BE2C (cell line): ENCODE measurements at places on chromosomes 2 and 18.

DNA sequence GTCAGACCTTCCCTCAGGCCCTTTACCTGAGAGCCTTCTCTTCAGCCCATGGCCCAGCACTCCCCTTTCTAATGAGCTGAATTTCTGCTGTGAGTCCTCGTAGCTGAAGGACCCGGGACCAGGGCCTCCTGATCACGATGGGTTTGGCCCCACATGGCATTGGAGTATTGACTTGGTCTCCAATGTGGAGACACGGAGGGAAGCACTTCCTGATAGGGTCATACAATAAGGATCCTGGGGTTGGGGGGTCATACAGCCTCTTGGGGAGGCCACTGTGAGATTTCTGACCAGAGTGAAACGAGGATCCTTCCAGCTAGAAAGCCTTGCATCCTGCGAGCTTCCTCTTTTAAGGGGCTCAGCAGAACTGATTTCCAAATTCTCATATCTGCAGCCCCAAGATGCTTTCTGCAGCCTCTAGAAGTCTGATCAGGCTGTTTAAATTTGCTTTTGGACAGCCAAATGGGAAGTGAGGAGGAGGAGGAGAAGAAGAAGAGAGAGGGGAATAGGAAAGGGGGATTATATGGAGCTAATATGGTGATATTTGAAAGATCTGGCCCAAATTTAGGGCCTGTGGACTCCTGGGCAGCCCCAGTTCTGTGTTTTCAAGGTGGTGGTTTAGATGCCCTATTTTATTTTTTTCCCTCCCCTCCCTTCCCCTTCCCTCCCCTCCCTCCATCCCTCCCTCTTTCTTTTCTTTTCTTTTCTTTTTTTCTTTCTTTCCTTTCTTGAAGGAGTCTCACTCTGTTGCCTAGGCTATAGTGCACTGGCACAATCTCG is 38.9 kb downstream of the RHOB start:
- DNase-seq: no peak

GRCh38 chr18:68147728-68148127 is 567.2 kb downstream of the TMX3 start:
- no peak for DNase-seq

DNA sequence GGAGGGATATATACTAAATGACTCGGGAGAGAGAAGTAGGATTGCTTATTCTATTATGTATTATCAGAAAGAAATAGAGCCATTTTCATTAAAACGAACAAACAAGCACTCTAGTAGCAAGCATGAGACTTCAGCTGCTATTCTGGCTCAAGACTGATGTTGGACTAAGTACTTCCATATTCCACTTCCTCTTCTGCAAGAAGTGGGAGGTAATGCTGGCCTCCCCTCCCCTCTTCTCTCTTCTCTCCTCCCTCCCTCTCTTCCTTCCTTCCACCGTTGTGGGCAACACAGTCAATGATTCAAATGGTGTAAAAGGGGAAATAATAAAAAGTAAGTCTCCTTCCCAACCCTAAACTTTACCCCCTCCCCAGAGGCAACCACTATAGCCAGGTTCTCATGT is 62.6 kb downstream of the EMX1 start:
- DNase-seq: no peak

DNA sequence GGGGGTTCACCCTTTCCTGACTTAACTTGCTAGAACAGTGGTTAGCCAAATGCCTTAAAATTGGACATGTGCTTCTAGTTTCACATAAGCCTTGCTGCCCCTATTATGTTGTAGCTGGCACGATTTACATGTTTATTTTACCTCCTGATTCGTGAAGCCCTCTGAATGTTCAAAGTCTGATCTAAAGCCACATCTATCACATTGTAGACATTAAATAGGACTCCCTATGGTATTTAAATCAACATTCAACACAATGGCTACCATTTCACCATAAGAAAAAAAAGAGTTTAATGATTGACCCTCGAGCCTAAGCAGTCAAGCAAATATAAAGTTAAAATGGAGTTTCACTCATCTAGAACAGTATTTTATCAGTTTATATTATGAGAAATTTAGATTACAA is 151.5 kb downstream of the GULP1 start:
- no peak for DNase-seq

DNA sequence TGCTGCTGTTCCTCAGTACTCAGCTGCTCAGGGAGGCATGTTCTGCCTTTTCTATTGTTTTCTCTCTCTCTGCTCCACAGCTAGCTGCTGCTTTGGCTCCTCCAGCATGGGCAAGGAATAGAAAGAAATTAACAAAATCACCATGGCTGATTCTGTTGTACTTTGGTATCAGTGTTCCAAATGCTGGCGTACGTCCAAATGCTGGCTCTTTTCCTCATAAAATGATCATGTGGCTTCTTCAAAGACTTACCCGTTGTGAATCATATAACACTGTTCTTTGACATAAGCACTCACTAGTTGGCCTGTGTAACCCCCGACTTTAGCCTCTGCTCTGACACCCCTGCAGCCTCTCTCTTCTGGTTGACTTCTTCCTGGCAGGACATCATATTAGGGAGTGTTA is 547.6 kb downstream of the CPS1 start:
- peak; percentile 21 for DNase-seq

GRCh38 chr2:239443666-239444567 is 43.1 kb upstream of the HDAC4 start:
- no peak for DNase-seq

- DNase-seq: no peak
Observed at GRCh38 chr18:58105888-58106260, 61.8 kb downstream of the NEDD4L start.

DNA sequence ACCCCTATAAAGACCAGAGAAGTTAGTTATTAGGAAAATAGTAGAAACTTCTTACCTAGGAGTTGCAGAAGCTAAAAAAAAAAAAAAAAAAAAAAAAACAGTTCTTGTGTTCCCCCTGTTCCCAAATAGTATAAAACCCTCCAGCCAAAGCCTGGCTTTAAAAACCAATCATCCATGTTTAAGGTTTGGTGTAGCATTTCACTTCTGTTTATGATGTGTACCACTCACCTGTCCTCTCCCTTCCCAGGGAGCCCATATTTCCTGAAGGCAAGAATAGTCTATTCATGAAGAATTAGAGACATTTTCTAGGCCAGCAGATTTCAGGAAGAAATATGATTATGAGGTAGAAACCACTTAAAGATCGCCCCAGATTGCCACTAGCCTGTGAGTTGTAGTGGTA is 273.6 kb downstream of the SETBP1 start:
- no peak for DNase-seq

GRCh38 chr2:227363756-227364155 is 15.3 kb downstream of the TM4SF20 start:
- DNase-seq: no peak

DNA sequence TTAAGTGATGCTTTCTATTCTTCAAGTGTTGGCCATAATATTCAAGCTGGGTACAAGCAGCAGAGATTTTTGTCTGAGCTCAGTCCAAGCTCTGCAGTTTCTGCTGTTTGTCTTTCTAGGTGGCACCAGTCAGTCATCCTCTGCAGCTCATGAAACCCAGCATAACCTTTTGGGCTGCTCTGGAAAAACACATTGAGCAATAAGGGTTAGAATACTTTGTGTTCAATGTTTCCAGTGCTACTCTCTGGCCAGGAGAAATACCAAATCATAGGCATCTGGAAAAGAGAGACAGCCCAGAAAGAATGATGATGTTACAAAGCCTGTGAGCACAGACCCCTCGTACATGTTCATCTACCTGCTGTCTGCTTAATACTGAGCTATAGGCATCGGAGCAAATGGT is 19.5 kb upstream of the WIPF1 start:
- no peak for DNase-seq

DNA sequence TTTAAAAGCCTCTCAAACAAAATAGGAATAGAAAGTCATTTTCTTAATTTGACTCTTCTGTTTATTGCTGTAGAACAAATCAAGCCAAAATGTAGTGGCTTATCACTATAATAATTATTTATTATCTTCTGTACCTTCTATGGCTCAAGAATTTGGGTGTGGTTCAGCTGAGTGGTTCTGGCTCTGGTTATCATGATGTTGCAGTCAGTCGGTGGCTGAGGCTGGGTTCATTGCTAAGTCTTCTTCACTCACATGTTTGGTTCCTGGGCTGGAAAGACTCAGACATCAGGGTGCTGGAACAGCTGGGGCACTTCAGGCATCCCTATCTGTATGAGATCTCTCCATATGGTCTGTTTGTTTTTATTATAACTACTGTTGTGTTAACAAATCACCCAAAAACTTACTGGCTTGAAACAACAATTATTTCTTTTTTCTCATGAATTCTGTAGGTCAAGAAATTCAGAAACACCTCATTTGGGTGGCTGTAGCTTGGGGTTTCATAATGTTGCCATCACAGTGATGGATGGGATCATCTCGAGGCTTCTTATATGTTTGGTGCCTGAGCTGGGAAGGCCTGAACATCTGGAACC is 242.6 kb upstream of the FBXO11 start:
- DNase-seq: no peak

DNA sequence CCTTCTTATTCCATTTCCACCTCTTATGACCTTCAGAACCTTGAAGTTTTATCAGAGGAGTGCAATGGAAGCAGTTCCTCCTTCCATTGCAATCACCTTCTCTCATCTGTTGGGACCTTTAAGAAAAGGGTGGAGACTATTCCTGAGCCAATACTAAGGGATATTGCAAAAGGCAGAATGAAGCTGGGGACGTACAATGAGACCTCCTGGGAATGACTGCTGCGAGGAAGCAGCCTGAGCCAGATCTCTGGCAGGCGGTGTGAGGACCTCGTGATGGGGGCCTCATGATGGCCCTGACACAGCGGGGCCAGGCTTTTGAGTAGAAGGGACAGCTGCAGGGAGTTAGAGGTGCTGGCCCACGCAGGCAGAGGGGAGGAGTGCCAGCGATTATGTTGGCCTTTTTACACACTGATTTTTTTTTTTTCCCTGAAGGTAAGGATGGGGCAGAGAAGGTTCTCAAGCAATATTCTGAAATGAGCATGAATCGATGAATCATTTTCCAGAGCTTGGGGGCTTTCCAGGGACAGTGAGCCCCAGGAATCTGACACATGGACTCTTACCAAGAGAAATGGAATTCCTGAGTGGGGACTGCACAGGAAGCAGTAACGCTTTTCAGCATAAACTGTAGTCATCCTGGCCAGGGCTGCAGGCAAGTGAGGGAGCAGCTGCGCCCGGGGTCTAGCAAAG is 40.0 kb upstream of the LAPTM4A start:
- no peak for DNase-seq

DNA sequence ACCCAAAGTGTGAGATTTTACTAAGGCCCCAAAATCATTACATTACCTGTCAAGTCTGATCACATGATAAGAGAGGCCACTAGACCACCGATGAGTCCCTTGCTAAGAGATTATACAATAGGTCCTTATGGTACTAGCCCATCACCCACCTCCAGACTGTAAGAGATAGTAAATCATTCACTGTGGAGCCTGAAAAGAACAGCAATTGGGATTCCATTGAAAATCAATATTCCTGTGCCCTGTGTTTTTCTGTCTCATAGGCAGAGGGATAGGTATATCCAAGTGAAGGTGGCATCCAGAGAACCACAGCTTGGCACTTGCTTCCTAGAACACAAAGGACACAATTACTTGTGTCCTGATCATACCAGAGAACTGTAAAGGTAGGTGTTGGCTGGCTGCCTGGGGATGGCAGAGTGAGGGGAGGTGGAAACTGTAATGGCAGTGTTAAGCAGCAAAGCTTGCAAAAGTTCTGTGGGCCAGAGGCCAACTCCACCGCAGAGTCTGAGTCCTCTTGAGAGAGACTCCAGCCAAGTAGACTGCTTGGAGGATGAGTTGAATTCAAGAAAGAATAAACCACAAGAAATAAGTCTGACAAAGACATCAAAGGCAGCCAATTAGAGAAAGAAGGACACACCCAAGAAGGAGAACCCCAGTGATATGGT is 102.0 kb upstream of the PIEZO2 start:
- DNase-seq: no peak
